Fibroblast of skin of back (primary cell): ENCODE measurements at places on chromosomes 11 and 22.

DNA sequence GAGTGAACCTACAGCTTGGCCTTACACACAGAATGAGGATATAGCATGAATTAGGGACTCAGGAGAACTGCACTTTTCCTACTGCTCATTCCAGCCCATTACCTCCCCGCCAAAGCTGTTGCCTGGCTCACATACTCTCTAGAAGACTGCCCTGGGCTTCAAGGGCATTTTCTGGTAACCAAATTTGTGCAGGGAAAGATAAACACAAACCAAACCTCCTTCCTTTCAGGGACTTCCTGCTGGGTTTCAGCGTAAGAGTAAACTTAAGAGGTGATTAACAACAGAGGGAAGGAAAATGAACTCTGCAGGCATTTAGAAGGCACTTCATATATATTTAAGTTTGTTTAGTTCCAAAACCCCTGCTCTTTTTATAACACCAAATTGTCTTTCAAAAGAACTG lies 194.9 kb downstream of the SWAP70 start:
- DNase-seq, result peak; percentile 51

DNA sequence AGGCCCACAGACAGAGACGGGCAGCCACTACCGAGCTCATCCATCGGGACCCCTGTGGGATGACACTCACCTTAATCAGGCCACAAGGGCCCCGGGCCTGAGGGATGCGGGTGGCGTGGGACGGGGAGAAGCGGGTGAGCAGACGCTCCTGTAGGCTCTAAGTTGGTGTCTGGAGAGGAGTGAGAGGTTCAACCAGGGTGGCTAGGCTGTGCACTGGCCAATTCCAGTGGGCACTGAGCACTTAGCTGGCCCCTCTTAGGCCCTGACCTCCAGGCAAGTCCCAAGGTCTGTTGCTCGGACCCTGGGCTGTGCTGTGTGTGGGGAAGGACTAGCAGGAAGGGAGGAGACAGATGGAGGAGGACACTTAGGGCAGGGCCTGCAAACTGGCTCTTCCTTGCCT lies 139.3 kb downstream of the ST3GAL4 start:
- DNase-seq, result no peak

DNA sequence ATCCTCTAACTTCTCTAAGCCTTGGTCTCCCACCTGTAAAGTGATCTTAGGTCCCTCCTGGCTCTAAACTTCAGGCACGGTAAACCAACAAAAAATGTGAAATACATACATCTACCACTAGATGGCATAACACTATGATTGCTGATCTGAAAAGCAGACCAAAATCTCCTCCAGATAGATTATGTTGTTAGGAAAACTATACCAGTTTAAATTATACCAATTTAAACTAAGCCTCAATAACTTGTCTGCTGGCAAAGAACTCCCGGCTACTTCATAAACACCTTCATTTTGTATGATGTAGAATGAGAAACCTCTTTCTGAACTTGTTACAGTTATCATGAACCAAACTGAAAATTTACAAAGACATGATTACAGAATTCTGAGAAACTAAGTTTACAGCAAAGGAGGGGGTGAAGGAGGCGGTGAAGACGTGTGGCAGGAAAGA lies 85.9 kb downstream of the SBF2 start:
- peak; percentile 51 for DNase-seq

GRCh38 chr11:12889243-12889642 lies 119.9 kb upstream of the RASSF10 start:
- peak; percentile 66 for DNase-seq

- no peak for DNase-seq
These were observed 403.9 kb downstream of the CTTN start for GRCh38 chr11:70802185-70802584.

DNA sequence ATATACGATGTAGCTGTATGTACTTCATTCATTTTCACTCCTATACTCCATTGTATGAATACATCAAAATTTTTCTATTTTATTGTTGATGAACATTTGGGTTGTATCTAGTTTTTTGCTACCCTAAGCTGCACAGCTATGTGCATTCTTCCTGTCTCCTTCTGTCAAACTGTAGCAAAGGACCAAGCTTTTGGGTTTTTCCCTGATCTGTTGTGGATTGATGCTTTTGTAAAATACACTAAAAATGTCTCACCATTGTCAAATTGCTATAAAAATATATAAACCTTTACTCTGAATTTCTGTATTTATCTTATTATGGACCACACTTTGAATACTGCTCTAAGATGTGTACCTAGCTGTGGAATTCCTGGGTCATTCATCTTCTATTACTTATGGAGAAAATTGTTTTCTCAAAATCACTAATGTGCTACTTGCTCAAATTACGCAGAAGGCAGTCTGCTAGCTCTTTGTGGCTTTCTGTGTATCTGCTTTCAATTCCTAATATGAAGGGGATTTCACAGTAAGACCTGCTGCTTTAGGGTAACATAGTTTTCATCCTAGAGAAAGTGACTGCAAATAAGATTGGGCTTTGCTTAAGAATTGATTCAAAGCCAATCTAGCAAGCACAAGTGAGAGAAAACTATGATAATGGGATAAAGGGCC lies 123.4 kb downstream of the CYP2R1 start:
- no peak for DNase-seq

- DNase-seq, result no peak
These were observed 46.2 kb upstream of the CSTF3 start for GRCh38 chr11:33207408-33207985.

DNA sequence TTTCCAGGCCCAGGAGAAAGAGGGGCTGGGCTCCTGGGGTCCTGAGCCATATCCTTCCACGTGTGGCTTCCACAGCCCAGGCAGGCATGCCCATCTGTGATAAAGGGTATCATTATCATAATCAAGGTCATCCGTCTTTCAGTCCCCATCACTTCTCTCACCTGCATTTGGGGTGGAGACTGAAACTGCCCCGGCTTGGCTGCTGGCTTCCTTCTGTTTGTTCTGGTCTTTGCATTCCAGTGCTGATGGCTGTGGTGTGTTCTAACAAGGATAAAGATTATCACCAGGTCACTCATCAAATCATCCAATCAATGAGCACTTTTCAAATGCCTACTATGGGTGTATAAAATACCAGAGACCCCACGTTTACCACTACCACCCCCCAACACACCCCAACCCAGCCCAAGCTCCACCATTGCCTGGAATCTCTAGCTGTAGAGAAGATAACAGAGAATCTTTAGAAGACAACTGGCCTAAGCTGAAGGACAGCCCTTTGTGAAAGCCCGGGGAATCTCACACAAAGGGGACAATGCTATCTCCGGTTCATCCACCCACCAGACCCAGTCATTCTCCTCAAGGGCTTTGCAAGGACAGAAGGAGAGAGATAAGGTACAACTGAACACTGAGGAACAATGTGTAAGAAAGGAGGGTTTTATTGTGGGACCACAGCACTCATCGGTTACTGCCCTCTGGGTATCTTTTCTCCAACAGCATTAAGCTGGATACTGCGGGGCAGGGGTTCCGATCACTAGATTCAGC lies 54.9 kb downstream of the AHNAK start:
- no peak for DNase-seq

GRCh38 chr22:26322179-26322905 lies 106.7 kb upstream of the ASPHD2 start:
- peak; percentile 100 for DNase-seq

GRCh38 chr11:77775936-77776335 lies 44.6 kb downstream of the RSF1 start:
- no peak for DNase-seq

GRCh38 chr11:27412192-27412691 lies 49.2 kb upstream of the CCDC34 start:
- no peak for DNase-seq

DNA sequence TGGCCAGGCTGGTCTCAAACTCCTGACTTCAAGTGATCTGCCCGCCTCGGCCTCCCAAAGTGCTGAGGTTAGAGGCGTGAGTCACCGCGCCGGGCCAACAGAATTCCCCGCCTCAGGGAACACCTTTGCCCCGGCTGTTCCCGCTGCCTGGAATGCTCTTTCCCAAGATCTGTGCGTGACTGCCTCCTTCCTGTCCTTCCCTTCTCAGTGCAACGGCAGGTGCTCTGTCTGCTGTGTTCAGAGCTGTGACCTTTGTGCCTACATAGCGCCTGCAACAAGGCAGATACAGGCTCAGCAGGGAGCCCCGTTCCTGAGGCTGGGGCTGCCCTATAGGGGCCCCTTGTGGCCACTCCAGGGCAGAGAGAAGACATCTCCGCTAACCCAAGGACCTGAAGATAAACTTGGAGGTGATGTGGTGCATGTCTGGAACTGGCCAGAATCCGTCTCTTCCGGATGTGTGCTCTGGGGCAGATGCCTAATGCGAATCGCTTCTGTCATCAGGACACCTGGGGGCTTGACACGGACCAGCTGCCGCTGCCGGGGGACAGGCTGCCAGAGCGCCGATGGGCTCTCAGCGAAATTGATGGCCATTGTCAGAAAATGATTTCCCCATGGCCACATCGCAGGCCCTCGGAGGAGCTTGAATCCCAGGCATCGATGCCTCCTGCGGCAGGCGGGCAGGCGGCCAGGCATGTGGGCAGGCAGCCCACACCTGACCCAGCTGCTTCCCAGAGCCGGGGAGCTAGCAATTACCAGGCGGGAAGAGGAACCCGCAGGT lies 43.5 kb upstream of the TCF20 start:
- DNase-seq, result no peak

DNA sequence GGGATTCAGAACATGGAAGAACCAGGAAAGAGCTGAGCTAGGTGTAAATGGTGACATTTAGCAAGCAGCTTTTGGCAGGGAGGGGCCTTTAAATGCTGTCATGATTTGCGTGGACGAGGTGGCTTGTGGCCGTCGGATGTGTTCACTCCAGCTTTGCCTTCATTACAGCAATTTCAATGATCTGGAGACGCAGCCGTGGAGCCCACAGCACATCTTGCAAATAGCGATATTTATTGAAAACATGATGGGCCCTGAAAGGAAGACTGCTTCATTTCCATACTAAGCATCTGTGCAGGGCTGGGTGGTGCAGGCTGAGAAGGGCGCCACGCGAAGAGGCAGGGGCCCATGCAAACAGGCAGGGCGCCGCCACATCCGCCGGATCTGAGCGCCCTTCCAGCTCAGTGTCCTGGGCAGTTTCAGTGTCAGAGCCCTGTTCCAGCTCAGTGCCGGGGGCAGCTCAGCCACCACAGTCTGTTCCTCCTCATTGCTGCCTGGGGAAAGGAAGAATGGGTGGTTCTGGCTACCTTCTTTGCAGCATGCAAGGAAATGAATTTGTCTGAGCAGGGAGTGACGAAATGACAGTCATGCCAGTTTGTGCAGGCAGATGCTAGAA lies 111.1 kb upstream of the TTC12 start:
- no peak for DNase-seq

DNA sequence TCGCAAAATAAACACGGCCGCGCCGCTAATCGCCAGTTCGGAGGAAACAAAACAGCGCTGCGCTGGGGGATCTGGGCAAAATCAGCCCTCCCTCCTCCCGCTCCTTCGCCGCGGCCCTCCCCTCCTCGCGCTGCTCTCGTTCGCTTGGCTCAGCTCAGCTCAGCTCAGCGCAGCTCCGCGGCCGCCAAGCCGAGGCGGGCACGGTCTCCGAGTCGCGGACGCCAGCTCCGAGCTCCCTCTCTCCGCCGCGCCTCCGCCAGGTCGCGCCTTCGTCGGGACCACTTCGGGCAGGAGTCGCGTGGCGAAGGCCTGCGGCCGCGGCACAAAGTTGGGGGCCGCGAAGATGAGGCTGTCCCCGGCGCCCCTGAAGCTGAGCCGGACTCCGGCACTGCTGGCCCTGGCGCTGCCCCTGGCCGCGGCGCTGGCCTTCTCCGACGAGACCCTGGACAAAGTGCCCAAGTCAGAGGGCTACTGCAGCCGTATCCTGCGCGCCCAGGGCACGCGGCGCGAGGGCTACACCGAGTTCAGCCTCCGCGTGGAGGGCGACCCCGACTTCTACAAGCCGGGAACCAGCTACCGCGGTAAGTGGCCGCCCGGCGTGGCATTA lies at the start of gene SPON1:
SPON1 (plus strand) TSS at position 162 of the 607 bp plus-strand sequence; CDS start at position 344, 182 bp downstream.
- peak; percentile 38 for DNase-seq

- peak; percentile 77 for DNase-seq
These were observed 938 bp downstream of the LAYN start for GRCh38 chr11:111541254-111542061.

- DNase-seq, result peak; percentile 2
These were observed 266.0 kb upstream of the NARS2 start for GRCh38 chr11:78840623-78841022.

GRCh38 chr11:44765026-44765595 lies 38.3 kb downstream of the TSPAN18 start:
- no peak for DNase-seq

DNA sequence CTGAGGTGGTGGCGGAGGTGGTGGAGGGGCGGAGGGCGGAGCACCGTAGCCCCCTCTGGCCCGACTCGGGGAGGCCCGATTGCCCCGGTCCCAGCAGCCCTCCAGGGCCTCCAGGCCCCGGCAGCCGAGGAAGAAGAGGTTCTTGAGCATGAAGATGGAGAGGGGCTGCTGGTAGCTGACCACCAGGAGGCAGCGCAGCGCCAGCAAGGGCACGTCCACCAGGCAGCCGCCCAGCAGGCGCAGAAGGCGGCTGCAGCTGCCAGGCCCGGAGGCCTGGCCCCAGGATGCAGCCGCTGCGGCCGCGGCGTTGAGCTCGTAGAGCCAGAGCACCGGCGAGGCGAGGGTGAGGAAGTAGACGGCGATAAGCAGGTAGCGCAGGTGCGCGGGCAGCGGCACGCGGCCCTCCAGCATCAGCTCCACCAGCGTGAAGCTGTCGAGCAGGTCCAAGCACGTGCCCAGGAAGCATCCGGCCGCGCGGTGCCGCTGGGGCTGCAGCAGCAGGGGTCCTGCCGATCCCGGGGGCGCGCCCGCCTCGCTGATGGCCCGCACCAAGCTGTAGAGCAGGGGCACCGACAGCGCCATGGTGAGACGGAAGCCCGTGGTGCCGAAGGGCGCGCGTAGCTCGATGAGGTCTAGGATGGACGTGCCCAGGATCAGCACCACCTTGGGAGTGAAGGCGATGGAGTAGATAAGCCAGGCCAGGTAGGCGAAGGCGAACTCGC lies 1.5 kb downstream of the TMEM121B start:
- no peak for DNase-seq

- DNase-seq, result no peak
These were observed 14.5 kb upstream of the MSANTD2 start for GRCh38 chr11:124814739-124815138.

DNA sequence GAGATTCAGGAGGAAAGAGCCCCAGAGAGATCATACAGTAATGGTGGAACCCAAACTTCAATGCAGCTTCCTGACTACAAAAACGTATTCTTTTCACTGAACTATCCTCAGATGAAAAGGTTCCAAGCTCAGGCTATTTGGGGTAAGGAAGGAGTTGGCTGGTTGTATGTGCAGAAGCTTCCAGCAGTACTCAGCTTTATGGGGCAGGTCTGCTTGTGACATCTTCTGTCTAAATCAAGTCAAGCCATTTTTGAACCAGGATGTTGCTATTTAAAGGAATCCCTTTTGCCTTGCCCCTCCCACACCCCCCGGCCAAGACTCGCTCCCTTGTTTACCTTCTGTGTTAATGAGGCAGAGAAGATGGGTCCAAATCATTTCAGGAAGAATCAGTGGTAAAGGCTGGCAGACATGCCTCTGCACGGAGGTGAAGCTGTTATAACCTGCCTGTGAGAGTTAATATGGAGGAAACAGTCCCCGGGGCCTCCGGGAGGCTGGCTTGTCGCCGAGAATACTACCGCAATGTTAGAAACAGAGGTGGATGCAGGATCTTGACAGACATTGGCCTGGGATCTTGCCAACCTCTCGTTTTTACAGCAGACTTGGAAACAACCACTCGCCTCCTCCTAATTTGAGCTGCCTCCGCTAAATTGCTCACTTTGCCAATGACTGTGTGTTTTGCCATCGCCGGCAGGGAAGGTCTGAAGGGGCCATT lies 45.4 kb downstream of the TIMP3 start:
- DNase-seq, result no peak

- DNase-seq, result peak; percentile 50
These were observed 25.4 kb upstream of the RRAS2 start for GRCh38 chr11:14384338-14384737.
